ENCODE measurements at places on chromosomes 4 and X.

DNA sequence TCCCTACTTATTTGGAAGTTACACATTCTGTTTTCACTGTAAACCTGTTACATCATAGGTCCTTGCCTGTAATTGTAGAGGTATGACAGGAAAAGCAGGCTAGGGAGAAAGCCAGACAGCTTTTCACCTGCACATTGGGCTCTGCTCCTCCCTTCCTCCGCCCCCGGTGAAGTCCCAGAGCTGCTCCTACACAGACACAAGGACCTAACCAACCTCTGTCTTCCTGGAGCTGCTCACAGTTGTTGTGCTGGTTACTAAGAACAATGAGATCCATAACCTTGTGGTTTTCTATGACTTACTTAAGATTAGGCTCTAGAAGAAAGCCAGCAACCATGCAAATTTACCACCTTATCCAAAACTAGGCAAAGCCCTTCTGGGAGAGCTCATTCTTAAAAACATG is 40.0 kb downstream of the MOSPD2 start:
- DNase-seq = no peak

GRCh38 chr4:140004922-140005627 is 148.9 kb downstream of the MAML3 start:
- no peak for DNase-seq

DNA sequence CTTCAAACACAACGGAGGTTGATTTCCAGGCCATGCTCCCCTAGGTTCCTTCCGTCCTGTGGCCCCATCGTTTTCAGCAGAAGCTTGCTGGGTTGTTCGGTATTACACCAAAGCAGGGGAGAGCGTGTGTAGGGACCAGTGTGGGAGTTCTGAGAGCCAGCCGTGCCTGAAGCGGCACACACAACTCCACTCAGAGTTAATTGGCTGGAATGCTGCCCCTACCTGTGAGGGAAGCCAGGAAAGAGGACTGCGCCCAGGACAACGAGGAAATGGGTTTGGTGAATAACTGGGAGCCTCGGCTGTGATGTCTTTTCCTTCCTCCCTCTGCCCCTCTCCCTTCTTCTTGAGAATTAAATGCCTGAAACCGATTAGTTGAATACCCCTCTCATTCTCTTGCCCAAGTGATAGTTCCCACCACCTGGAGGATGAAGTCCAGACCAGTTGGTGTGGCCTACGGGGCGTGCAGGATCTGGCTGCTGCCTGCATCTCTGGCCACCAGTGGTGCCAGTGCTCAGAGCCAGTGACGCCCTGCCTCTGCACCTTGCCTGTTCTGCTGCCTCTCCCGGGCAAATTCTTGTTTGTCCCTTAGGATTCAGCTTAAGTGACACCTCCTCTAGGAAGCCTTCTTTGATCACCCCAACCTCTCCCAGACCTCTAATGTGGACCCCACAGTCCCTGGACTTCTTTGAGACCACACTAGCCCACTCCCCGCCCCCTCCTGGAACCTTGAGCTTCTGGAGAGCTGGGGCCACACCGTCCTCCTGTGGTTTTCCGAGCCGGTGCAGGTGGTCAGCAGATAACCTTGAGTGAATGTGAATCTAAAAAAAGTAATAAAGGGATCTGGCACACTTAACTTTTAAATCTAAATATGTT is 33.6 kb downstream of the TBC1D14 start:
- DNase-seq = no peak

DNA sequence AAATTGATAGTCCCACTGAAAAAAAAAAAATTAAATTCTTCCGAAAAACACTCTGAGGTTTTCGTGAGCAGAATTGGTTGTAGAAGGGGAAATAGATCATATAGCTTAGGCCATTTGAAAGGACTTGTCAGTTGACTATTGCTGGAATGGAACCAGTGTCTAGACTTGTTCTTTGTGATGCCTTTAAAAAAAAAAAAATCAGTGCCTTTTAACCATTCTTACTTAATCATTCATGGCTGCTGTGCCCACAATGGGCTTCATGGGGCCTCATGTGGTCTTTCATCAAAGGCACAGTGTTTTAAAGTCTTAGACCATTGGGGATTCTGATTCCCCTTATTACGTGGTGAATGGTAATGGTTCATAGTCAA is 139.3 kb downstream of the AFF1 start:
- DNase-seq = no peak

- no peak for DNase-seq
These were observed 94.0 kb upstream of the ATP8A1 start for GRCh38 chr4:42750856-42751255.

- DNase-seq = no peak
These were observed 207.1 kb downstream of the ZNF330 start for GRCh38 chr4:141427726-141428296.

DNA sequence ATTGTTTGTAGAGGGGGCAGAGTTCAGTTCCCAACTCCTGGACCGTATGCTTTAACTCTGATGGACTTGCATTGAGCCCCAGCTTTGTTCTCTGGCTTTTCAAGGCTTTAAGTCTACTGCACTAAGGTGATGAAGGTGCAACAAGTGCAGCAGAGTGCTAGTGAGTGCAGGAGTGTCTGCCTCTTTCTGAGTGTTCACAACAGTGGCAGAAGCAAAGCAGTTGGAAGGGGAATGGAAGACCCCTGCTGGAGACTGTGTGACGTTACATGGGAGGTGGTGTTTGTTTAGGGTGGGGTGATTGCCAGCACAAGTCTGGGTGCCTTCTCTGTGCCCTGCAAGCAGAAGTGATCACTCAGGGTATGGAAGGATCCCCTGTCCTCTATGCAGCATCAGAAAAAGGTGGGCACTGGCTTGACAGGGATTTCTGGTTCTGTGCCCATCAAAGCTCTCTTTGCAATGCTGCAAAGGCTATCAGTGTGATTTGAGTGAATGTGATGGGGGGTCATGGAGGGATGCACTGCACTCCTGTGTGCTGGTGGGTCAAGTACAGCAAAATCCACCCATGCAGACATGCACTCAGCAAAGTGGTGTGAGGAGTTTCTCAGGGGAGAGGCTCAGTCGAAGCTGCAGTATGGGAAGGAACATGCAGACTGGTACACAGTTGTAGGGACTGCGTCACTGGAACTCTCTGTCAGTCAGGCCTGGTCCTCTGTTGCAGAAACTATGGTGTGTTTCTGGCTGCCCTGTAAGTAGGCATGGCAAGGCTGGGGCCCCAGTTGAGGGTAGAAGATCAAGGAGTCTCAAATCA is 70.9 kb upstream of the UGT2B7 start:
- peak; percentile 1 for DNase-seq

DNA sequence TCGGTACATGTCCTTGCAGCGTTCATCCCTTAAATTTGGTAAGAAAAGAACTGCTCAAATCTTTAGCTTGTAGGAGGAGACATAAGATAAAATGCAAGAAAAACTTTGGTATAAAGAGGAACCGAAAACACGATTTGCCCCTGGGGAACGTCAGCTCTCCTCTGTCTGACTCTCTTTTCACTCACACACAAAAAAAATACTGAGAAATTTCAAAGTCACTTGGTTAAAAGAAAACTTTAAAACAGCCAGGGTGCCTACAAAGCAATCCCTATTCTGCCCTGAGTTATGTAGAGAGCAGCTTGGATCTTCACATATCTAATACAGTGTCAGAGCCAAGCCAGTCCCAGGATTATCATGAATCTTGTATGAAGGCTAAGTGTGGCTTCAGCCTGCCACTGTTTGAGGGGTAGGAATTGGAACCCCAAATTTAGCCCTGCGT is 248.5 kb upstream of the CXXC4 start:
- peak; percentile 53 for DNase-seq

DNA sequence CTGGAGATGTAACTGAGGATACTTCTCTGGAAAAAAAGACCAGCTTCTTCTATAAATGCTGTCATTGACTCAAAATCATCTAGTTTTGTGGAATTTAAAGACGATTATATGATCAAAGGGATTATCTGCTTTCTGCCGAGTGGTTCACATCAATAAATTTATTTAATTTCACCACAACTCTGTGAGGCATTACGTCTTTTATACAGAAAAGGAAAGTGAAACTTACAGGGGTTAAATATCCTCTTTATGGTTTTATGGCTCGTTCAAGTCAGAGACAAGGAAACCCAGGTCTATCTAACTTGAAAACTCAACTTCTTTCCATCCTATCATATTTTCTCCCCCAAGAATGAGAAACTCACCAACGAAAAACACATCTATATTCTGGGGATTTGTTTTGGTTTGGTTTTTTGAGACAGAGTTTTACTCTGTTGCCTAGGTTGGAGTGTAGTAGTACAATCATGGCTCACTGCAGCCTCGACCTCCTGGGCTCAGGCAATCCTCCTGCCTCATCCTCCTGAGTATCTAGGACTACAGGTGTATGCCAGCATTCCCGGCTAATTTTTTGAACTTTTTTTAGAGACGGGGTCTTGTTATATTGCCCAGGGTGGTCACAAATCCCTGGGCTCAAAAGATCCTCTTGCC is 377.9 kb upstream of the EMCN start:
- DNase-seq = peak; percentile 4

- DNase-seq = peak; percentile 88
These were observed 25.3 kb downstream of the STIM2 start for GRCh38 chr4:26885912-26886274.

- no peak for DNase-seq
These were observed 60.6 kb upstream of the GABRA2 start for GRCh38 chr4:46450556-46450955.

DNA sequence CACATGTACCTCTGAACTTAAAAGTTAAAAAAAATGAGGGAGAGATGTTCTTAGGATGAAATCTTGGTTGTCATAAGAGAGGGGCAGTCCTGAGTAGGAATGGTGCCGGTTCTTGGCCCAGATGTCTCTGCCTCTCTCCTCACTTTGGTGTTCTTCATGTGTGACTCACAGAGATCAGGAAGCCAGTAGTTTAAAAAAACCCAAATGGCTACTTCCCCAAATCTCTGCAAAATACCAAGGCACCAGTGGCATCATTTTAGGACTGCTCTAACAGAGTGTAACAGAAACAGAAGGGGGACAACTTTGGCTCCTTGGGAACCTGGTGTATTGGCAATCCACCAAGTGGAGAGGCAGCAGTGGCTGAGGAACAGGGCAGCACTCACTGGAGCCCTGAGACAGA is 116.8 kb downstream of the SCD5 start:
- no peak for DNase-seq

DNA sequence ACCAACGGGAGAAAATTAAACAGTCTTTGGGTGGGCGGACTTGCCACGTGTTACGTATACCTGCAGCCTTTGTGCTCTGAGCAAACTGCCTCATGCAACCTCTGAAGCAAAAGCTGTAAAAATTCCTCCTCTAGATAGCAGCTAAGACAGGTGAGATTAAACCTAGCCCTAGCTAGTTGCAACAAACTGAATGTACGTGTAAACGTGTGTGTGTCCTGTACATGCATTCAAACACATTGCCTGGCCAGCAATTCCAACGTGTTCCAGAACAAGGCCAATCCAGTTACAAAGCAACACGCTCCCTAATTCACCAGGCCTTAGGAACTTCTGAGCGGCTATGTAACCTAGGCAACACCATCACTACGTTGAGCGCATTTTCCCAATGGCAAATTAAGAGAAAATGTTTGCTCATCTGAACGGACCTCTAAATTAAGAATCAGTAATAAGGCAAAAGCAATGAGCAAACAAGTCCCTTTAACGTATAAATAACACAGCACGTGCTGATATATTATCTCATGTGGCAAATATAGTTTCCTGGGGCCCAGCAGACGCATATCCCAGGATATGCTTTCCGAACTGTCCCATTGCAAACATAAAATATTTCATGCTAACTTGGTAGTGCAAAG is 792 bp downstream of the PPID start:
- DNase-seq = peak; percentile 6

Measured in OCI-LY7 (cell line).